ENCODE measurements at places on chromosomes 3 and 15.

DNA sequence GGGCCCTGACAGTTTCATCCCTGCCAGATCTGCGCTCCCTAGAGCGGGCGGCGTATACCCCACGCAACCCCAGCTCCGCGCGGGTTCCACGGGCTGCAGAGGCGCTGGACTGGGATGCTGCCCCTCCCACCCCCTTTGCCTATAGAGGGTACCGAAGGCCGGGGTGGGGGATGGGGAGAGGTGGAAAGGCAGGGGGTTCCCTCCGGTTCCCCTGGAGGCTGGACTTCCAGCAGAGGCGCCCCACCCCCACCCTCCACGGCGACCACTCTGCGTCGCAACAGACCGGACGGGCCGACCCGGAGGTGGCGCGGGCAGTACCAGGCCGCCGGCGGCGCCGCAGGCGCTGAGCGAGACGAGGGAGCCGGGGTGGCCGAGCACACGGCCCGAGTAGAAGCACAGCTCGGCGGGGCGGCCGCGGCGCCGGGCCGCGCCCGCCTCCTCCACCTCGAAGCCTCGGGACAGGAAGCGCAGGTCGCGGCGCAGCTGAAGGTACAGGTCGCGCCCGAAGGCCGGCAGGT, 995 bp downstream of the ADAMTS17 start:
- no peak for DNase-seq

DNA sequence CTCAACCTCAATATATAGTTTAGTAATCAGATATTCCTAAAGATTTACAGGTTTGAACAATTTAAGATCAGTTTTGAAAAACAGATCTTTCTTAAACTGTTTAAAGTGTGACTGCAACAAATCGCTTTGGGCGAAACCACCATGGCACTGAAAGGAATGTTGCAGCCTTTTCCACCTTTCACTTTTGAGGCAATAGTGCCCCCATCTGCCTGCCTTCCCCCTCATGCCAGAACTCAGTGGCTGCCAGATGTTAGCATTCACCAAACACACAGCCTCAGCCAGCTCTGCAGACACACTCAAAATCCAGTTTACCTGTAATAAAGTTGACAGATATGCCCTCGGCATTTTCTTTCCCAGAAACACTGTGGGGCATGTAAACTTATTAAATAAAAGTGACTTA, 3.3 kb downstream of the LYSMD4 start:
- DNase-seq: no peak

DNA sequence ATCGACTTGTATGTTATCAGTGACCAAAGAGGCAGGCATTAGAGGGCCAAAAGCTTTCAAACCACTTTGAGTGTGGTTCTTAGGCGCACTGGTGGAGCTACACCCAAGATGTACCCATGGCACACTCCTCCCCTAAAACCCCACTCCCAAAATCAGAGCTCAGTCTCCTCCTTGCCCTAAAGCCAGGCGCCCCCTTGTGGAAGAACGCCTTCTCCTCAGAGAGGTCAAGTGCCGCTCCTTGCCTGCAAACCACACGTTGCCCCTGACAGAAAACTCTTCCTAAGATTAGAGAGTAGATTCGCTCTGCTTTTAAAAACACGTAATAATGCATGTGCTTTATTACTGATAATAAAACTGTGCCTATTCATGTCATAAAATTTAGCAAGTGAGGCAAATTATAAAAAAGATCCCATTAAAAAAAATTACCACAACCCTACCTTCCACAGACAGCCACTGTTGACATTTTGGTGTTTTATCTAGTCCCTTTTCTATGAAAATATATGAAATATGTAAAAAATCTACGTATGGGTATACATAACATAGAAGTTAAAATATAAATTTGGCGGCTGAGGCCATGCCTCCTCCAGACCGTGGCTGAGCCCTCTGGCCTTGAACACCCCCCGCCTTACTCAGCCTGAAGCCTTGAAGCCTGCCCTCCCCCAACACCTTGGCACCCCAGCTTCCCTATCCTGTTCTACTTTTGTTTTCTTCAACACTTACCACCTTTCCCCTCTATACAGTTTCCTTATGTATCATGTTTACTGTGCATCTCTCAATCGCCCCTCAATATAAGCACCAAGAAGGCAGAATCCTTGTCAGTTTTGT, 33.5 kb downstream of the BCL2L10 start:
- peak; percentile 75 for DNase-seq

DNA sequence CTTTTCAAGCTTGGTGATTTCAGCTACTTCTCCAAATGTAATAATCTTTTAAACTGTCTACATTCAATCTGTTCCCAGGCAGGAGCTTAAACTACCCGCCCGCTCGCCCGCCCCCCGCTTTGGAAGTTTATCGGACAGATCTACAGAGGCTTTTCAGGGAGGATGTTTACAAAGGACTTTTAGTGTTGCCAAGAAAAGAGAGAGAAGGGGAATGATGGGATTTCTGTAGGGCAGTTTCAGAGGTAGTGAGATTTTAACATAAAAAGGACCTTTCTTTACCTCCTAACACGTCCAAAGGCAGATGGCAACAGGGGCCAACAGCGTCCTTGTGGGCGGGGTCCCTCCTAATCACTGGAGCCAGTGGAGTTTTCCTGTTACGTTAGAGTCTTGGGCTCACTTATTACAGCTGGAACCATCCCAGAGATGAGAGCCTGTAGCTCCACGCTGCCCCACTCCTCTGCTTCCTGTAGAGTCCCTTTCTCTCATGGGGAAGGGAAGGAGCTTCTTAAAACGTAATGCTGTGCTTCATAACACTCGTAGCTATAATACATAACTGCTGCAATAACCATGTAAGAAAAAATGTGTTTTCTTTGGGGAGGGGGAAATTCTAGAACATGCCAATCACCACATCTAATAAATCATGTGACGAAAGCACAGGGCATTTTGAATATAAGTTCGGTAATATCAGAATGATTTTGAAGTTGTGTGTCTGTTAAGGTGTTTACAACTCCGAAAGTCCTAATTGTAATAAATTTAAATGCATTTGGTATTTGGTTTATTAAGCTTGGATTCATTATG, 30.9 kb downstream of the HES1 start:
- no peak for DNase-seq

DNA sequence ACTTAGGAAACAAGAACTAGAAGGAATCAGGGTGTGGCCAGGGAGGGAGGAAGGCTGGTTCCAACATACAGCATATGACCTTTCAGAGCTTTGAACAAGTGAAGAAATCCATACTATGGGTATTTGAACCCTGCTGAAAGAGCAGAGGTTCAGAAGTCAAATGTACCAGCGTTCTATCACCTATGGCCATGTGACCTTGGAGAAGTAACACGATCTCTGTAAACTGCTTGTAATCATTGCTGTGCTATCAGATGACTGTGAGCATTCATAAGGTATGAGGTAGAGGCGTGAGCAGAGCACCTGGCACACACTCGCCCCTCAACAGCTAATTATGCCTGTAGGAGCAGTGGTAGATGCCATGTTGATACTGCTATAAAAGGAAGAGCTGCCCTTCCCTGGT, 55.2 kb downstream of the KLHL6 start:
- DNase-seq: no peak

DNA sequence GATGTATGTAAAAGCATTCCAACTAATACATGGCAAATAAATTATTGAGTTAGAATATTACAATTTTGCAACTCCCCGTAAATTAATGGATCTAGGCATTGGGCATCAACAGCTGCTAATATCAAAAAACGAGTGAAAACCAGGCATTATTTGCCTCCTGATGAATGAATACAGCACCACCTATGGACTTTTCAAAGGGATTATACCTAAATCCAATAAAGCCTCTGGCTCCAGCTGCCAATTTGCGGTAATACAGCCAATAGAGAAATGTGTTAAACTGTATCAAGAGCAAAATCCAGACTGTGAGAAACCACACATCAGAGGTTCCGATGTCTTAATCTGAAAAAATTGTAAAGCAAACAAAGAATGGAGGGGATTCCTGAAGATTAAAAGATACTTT, 16.3 kb upstream of the A4GNT start:
- DNase-seq: no peak

- DNase-seq: no peak
Measured at GRCh38 chr3:153348457-153349107, 186.6 kb downstream of the RAP2B start.

DNA sequence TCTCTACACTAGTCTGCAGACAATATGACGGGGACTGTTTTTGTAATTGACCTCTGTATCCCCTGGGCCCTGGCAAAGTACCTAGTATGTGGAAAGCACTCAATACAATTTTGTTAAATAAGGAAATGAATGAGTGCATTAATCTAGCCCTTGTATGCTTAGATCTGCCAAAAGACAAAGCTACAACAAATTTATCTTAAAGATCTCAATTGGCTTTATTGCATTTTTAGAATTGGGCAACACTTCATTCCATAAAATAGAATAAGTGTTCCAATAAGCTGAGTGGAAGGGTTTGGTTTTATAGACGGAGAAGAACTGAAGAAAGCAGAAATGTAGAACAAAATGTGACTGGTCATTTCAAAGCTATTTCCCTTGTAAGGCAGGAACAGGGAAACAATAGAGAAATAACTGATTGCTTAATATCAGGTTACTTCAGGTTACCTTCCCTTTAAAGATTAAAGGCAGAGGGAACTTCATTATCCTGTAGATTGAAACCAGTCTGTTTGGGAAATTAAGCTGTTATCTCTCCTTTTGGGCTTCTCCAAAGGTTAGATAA, 108.3 kb upstream of the MME start:
- no peak for DNase-seq

GRCh38 chr3:40971191-40972168, 227.8 kb upstream of the CTNNB1 start:
- DNase-seq: peak; percentile 44

DNA sequence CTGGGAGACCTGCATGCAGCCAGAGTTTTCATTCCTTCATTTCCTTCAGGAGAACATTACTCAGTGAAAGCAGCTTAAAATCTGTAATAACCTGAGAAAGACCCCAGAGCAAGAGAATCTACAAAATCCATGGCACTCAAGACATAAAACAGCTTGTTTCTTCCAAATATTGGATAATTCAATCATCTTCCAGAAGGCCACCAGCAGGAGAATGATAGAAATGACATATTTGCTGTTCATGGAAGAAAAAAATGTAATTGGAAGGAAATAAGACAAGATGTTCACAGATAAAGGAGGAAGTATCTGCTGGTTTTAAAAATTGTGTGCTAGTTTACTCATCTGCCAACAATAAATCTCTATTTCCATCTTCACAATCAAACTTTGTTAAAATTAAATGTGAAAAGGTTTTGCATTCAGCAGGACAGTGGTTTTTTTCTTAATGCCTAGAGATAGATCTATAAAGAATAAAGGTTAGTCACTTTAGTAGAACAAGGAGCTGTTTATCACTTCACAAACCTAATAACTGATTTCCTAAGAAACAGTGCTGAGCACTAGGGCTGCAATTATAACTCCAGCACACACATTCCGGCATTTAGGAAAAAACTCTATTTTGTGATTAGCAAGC, 530.8 kb downstream of the NSUN3 start:
- no peak for DNase-seq

DNA sequence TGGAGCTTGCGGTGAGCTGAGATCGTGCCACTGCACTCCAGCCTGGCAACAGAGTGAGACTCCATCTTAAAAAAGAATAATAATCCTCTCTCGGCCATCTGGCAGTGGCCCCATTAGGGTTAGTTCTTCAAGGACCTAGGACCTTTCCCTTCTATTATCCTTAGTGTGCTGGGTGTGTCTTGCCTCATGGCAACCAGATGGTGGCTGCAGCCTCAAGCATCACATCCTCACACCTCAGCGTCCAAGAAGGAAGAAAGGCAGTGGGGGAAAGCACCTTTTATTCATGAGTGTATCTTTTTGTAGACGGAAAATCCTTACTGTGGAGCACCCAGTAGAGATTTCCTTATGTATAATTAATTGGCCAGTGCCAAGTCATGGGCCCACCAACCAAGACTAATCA, 42.7 kb upstream of the TFRC start:
- DNase-seq: no peak
